HuH-7 (cell line): ENCODE measurements at places on chromosomes 6 and 20.
A peak's percentile ranks its signal among the peaks of the same experiment; 100 is the strongest.

DNA sequence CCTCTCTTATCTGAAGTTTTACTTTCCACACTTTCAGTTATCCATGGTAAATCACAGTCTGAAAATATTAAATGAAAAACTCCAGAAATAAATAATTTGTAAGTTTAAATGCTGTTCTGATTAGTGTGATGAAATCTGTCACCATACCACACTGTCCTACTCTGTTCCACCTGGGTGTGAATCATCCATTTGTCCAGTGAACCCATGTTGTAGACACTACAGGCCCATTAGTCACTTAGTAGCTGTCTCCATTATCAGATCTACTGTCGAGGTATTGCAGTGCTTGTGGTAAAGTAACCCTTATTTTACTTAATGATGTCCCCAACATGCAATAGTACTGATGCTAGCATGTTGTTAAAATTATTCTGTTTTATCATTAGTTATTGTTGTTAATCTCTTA lies 29.2 kb upstream of the MMS22L start:
- no peak for DNase-seq

DNA sequence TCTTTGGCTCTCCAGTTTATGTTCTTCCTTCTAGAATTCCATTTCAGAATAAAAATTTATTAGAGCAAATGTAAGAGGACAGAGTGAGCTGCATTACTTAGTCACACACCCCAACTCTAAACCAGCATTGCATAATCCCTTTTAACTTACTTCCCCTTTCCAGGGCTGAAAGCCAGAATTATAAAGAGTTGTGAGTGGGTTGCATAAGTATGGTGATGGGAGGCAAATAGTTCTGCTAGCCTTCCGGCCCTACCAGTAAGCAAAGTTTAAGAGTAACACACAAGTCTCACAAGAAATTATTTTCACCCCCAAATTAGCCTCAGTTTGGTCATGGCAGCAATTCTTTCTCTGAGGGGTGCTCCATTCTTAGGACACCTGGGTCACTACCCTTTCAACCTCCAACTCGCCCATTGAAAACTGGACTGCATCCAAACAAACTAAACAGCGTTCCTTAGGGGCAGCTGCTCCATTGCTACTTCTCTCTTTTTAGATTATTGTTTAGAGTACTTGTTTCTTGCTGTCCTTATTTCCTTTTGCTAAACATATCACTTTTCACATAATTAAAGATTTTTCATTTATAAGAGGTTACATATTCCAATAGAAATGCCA lies 1.6 kb downstream of the KIAA0408 start:
- no peak for DNase-seq

- DNase-seq = no peak
These were observed 56.6 kb upstream of the TRAF3IP2 start for GRCh38 chr6:111662072-111662793.

- no peak for DNase-seq
These were observed 112.2 kb upstream of the LAMP5 start for GRCh38 chr20:9402141-9402540.

DNA sequence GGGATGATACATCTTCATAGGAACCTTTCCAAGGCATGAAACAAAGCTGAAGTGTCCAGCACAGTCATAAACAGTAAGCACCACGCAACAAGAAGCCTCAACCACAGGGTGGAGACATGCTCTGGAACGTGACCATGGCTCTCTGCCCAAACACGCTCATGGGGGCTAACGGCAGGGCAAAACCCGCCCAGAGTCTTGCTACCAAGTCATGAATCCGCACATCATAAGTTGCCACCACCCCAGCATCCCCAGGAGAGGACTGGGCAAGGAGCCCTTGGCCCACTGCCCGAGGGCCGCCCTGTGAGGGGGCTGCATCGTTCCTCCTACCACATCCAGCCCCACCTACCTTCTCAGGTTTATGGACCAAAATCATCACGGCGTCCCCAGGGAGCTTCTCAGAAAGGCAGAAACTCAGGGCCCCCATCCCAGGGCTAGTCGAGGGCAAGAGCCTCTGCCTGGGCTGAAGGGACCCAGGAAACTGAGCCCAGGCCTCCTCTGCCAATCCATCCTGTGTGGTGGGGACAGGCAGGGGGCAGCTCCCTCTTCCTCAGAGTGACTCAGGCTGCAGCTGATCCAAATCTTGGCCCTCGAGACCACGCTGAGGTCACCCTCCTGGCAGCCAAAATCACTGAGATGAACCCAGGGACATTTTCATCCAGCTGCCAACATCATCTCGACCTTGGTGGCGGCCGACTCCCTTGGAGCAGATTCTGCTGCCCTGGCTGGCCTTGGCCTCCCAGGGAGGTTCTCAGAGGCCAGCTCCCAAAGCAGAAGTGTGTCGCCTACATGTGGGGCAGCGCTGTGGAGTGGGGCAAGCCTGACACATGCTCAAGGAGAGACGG lies 42.6 kb downstream of the BMP7 start:
- DNase-seq = no peak

- DNase-seq = no peak
These were observed 8.2 kb upstream of the MTHFD1L start for GRCh38 chr6:150857062-150857944.

- DNase-seq = no peak
These were observed 220.0 kb downstream of the ANKRD60 start for GRCh38 chr20:58008413-58008812.

GRCh38 chr6:85058806-85059205 lies 294.4 kb upstream of the TBX18 start:
- DNase-seq = no peak

DNA sequence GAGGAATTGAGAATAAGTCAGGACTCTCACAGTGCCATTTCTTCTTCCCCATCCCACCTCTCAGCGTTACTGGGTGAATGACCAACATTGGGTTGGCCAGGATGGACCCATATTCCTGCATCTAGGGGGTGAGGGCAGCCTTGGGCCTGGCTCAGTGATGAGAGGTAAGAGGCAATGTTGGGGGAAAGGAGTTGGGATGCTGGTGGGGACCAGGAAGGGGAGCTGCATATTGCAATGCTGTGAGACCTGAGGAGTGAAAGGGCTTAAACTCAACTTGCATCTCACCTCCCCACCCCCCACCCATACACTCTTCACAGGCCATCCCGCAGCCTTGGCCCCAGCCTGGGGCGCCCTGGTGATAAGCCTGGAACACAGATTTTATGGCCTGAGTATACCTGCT lies 1.3 kb downstream of the PRSS16 start:
- no peak for DNase-seq

- DNase-seq = no peak
These were observed 32.0 kb upstream of the GJA10 start for GRCh38 chr6:89862273-89862672.

DNA sequence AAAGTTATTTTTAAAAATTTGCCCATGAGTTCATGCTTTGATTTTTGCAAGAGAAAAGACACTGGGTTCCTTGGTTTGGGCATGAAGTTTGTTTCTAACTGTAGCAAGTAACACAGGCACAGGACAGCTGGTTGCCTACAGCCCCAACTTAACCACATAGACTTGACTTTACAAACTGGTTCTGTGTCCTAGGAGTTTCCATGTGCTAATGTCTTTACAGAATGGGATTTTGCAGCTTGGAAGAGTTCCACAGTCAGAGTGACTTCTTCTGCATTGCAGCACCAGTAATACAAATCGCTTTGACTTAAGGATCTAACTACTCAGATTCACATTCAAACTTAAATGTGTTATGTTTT lies 44.3 kb downstream of the OR2B2 start:
- DNase-seq = no peak

DNA sequence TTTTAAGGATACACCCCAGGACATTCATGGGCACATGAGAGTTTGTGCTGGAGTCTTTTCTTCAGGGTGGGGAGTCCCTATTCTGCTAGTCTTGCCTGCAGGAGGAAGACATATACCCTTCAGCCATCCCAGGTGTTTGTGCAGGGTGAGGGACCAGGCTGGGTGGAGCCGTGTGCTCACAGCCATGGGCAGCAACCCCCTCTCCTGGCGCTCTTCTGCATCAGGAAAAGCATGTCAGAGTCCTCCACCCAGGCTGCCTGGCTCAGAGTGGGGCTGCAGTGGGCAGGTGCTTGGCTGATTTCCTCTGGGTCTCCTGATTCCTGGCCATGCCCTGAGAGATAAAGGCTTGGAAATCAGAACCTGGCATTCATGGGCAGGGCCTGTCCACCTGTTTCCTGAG lies 22.7 kb upstream of the MLN start:
- DNase-seq = no peak

GRCh38 chr6:55812509-55812908 lies 62.9 kb downstream of the BMP5 start:
- no peak for DNase-seq

GRCh38 chr6:157753291-157753690 lies 69.8 kb upstream of the SNX9 start:
- no peak for DNase-seq

DNA sequence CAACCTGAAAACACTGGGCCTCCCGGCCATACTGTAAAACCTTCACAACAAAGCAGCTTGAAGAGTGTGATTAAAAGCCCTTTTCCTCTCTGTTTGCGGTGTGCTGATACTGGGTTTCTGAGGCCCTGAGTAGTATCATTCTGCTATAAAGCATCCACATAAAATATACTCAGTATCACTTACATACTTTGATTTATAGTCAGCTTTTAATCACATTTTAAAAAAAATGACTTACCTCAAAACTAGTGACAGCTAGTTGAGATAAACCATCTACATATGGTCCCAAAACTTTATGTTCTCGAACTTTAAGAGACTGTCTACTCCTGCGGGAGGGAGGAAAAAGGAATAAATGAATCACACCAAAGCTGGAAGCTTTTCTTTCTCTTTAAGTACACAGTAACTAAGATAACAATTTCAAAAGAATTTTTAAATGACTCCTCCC lies 135.7 kb downstream of the KIF13A start:
- no peak for DNase-seq

- no peak for DNase-seq
These were observed 54.3 kb downstream of the MYLIP start for GRCh38 chr6:16183187-16183664.

DNA sequence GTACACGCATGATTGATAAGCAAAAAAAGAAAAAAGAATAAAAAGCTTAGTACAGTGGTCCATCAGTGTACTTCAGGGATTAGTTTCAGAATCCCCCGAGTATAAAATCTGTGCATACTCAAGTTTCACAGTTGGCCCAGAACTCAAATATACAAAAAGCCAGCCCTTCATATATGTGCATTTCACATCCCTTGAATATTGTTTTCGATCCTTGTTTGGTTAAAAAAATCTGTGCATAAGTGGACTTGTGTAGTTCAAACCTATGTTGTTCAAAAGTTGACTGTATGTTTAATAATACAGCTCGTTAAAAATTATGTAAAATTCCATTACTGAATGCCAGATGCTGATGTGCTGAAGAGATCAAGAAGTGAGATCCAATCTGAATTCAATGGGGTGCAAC lies 54.2 kb downstream of the LHFPL5 start:
- DNase-seq = no peak

GRCh38 chr6:43454696-43455530 lies 435 bp downstream of the DLK2 start:
- peak; percentile 86 for DNase-seq

GRCh38 chr20:5945963-5946362 lies 4.4 kb downstream of the TRMT6 start:
- DNase-seq = no peak

DNA sequence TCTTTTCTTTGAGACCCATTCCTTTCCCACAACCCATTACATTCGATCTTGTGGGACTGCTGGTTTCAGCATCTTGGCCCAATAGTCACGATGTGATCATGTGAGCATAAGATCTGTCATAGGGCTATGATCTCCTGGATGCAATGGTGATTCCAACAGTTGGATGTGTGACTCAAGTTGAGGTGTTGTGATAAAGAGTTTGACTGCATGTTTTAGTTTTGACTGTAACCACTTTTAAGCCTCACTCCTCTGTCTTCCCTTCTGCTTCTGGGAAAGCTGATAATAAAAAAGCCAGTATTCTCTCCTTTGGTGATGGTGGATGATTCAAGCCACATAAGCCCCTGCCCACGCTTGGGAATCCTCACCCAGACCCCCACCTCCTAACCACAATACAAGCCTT lies 117.0 kb upstream of the ASCC3 start:
- no peak for DNase-seq

DNA sequence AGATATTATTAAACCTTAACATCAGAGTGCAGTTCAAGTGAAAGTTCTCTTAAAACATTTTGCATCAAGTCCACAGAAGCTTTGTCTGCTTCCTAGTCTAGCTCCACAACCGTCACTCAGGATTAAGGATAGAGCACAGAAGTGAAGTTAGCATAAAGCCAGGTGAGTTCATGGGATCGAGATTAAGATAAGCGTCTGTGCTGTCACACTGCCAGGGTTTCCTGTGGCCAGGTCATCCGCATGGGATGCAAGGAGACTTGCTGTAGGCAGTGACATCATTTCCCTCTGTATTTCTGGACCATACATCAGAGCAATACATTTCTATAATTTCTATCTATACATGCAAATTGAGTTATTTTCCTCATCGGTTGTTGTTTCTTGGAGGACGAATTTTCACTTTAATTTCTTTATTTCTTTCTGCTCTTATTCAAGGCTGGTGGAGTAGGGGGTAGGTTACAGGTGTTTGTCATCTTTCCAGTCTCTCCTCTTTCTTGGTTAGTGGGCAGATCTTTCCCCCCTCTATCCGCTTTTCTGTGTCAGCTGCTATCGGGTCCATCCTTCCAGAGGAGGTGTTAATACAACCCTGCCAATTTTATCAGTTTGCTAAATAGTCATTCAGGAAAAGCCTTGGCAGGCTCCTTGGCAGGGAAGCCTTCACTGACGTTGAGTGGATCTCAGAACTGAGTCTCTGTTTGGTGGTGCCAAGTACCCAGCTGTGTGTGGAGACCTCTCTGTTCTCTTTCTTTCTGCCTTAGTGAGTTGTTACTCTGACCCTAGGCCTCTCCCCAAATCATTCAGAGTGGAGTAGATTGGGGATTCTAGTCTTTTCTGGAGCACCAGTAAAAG lies 307.6 kb upstream of the MAP3K7 start:
- DNase-seq = no peak

- no peak for DNase-seq
These were observed 790.9 kb downstream of the TFAP2A start for GRCh38 chr6:9623985-9624384.
